ENCODE measurements at places on chromosomes 7 and 10. TPM values are rescaled to one million over a fixed set of nuclear protein-coding genes. Genes with fewer than 3 reads are reported as not detected.

Gene PDE6C
- not detected for total RNA-seq

Gene BAIAP2L1
- total RNA-seq: 53.9 TPM

Gene HOXA9
- 0.70 TPM for total RNA-seq

Gene HTR7
- not detected for total RNA-seq

Gene NUTM2B
- total RNA-seq: 0.34 TPM
